ENCODE measurements at places on chromosomes 11 and 22. TPM values are rescaled to one million over a fixed set of nuclear protein-coding genes. Genes with fewer than 3 reads are reported as not detected.

GRCh38 chr22:20003304-20003703, 13.3 kb downstream of the ARVCF start:
- DNase-seq = no peak

CNGA4 gene
- polyA plus RNA-seq = 1.9 TPM

- DNase-seq = no peak
Observed at GRCh38 chr11:34624069-34624468, 3.2 kb downstream of the EHF start.

DNA sequence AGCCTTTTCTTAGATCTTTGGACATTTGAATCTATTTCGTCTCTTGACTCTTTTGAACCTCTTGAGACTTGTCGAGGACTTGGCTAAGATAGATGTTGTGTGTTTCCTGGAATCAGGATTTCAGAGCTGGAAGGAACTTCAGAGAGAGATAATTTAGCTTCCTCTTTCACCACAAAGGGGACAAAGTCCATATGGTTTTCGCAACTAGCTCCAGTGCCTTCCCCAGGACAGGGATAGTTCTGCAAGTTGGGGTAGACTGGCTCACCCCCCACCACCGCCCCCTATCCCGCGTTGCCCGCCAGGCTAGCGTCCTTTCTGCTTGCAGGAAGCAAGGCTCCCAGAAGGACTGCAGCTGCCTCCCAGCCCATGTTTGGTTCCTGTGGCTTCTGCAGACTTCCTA, 75.7 kb upstream of the MYO18B start:
- DNase-seq = peak; percentile 87

GRCh38 chr22:21587803-21588611, 20.5 kb downstream of the UBE2L3 start:
- no peak for DNase-seq

GRCh38 chr22:43826142-43827002, 14.3 kb upstream of the EFCAB6 start:
- DNase-seq = peak; percentile 24

DUSP8 gene
- polyA plus RNA-seq = 0.99 TPM

- no peak for DNase-seq
Observed at GRCh38 chr11:30165652-30166051, 65.2 kb upstream of the FSHB start.

GRCh38 chr11:117219001-117219400, 12.9 kb downstream of the PCSK7 start:
- DNase-seq = no peak

DNA sequence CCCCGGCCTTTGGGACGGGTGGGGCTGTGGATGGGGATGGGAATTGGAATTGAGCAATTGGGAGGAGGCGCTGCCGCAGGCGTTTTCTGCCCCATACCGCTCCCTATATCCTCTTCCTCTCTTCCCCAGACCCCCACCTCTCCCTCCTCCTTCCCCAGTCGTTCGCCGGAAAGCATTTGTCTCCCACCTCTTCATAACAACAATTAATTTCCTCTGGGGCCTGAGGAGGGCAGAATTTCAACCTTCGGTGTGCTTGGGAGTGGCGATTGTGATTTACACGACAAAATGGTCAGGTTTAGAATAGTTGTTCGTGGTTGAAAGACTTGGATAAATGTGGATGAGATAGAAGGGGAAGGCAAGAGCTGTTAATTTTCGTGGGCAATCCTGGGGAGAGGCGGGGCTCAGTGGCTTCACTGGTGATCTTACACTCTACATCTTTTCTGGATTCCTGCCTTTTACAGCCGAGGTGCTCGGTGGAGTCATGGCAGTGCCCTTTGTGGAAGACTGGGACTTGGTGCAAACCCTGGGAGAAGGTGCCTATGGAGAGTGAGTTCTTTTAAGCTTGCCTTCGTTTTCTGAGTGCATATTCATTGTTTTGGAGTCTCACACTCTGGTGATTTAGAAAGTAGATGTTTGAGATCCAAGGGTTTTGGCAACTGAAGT, 1.5 kb downstream of the CHEK1 start:
- no peak for DNase-seq

GRCh38 chr11:2689651-2690575, 9.9 kb downstream of the KCNQ1OT1 start:
- DNase-seq = no peak
